ENCODE measurements at places on chromosomes 6 and 20. TPM values are rescaled to one million over a fixed set of nuclear protein-coding genes. Genes with fewer than 3 reads are reported as not detected.

GRCh38 chr20:32536851-32537656, 48.1 kb downstream of the NOL4L start:
- no peak for ATAC-seq

GRCh38 chr20:62697468-62697912, 11.1 kb upstream of the NTSR1 start:
- no peak for ATAC-seq

DNA sequence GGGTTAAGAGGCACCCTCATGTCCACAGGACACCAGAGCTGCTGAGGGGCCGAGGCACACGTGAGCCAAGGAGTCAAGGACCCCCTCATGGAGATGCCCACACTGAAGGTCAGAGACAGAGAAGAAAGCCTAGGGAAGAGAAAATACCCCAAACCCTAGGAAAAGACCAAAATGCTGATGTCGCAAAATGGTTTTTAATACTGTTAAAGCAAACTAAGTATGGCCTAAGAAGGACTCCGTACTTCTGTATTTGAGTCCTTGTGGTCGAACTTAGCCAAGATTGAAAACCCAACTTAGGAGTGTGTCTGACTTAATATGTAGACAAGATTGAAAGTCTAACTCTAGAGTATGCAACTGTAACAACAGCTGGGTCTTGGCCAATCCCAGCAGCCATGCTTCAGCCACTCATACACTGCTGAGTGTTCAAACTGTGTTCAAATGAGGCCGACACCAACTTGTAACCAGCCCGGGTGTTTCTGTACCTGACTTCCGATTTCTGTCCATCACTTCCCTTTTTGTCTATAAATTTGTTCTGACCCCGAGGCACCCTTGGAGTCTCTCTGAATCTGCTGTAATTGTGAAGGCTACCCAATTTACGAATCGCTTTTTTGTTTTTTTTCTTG, 92.6 kb upstream of the AGPAT4 start:
- ATAC-seq: no peak

LY6G6C gene
- not detected for total RNA-seq

DNA sequence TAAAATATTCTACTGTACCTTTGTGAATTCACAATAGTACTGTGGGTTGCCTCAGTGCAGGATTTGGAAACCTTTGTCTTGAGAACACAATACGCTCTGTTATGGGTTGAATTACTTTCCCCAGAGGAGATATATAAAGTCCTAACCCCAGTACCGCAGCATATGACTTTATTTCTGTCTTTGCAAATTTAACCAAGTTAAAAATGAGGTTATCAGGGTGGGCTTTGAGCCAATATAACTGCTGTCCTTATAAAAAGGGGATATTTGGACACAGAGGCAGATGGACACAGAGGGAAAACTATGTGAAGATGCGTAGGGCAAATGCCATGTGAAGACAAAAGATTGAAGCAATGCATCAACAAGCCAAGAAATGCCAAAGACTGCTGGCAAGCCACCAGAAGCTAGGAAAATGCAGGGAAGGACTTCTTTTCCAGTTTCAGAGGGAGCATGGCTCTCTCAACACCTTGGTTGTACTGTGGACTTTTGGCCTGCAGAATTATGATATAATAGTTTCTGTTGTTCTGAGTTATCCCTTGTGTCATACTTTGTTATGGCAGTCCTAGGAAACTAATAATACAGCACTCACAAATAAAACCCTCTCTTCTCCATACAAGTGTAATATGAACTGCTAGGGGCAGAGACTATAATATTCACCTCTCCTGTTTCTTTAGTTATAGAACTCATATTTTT, 292.6 kb upstream of the SPTLC3 start:
- no peak for ATAC-seq
